ENCODE measurements at places on chromosomes 2 and 18. TPM values are rescaled to one million over a fixed set of nuclear protein-coding genes. Genes with fewer than 3 reads are reported as not detected.

DNA sequence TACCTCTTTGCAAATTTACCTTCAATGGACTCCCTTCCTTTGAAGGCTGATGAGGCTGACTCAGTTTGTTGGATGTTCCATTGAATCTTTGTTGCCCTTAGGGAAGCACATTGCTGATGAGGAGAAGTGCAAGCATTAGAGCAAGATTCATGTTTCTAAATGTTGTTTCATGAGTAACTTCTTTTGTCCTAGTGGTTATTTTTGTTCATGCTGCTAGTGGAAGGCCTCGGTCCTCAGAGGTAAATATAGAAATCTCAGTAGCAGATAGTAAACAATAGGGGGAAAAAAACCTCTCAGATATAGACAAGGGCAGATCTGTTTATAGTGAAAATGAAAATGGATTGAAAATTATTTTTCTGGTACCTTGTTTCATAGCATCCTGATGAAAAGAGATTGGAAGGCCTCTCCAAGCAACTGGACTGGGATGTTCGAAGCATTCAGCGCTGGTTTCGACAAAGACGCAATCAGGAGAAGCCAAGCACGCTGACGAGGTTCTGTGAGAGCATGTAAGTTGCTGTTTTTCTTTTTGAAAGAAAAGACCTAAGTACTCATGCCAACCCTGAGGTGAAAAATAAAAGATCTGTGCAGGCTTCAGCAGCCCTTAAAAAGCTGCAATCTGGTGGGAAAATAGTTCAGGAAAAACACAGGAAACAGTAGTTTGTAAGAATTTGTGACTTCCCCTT, 104.9 kb downstream of the CERS6 start:
- DNase-seq, result no peak

GRCh38 chr2:113117541-113118262, 9.7 kb upstream of the IL1RN start:
- no peak for DNase-seq

GRCh38 chr18:60656553-60656952, 284.0 kb upstream of the MC4R start:
- no peak for DNase-seq

DNA sequence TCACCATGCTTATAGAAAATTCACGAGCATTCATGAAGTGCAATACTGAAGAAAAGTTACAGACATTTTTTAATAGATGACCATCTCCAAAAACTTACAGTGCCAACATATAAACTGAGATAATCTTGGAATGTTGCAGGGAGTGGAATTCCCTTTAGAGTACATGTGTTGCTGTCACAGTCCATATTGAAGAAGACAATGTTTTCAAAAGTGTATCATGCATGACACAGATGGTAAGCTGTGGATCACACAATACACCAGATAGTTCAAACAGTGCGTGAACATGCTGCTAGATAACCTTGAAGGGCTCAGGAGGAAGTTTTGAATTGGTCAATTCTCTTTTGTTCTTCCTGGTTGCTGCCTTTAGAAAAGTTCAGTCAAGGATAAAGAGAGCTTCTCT, 1644.3 kb upstream of the NXPH2 start:
- no peak for DNase-seq

DNA sequence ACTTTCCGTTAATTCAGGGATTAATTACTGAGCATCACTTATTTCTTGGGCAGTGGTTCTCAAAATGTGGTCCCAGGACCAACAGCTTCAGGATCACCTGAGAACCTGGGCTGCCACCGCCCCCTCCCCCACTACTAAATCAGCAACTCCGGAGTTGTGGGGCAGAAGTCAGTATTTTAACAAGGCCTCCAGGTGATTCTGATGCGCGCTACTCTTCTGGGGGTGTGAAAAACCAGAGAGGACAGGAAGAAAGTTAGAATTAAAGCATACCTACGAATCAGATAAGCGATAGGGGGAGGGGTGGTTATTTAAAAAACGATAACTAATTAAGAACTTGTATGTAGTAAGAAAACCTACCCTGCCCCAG, 319 bp downstream of the ZSCAN30 start:
- DNase-seq, result no peak

DNA sequence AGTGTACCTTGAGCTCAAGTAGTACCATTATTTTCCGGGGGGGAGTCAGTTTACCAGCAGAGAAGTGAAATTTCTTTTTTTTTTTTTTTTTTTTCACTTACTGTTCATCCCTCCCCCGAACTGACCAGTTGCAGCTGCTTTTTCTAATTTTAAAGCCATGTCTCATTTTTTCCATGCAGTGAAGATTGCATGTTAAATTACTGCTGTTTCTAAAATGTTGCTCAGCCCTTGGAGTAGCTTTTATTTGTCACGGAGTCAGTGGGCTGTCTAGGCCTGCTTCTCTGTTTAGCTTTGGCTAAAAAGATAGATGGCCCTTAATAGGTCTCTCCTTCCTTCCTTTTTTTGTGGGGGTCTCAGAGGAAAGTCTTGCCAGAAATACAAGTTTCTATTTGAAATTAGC, 70.2 kb downstream of the NGEF start:
- no peak for DNase-seq

- no peak for DNase-seq
Measured at GRCh38 chr2:230865766-230866755, 1.3 kb downstream of the ITM2C start.

DNA sequence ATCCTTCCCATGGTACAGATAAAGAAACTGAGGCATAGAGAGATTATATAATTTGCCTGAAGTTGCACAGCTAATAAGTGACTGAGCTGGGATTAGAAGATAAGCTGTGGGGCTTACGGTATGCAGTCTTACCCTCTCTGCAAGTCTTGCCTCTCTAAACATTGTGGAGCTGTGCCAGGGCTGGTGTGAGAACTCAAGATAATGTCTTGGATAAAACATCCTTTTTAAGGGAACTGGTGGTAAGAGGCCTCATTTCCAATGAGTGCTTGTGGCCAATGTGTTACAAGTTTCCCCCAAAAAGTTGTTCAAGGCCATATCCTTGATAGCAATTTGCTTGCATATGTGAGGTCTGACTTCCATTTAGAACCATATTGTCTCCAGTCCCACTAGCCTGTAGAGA, 84.3 kb upstream of the ETAA1 start:
- no peak for DNase-seq

- DNase-seq, result no peak
Measured at GRCh38 chr2:208139447-208139846, 6.5 kb downstream of the CRYGB start.

DNA sequence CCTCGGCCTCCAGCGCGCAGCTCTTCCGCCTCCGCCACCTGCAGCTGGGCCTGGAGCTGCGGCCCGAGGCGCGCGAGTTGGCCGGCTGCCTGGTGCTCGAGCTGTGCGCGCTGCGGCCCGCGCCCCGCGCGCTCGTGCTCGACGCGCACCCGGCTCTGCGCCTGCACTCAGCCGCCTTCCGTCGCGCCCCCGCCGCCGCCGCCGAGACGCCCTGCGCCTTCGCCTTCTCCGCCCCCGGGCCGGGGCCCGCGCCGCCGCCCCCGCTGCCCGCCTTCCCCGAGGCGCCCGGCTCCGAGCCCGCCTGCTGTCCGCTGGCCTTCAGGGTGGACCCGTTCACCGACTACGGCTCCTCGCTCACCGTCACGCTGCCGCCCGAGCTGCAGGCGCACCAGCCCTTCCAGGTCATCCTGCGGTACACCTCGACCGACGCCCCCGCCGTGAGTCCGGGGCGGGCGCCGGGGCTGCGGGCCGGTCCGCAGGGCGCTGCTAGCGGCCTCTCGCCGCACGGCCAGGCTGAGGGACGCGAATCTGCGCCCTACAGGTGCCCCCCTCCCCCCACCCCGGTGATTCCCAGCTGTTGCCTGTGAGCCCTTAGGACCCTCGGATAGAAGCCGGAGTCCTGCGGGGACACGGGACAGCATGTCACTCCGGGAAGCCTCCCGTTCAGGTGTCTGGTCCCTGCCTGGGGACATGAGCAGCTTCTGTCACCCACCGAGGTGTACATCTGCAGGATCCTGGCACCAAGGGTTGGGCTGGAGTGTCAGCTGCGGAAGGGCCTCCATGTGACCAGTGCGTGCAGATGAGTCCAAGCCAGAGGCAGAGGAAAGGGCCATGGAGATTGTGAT, 616 bp downstream of the RNPEPL1 start:
- DNase-seq, result no peak

DNA sequence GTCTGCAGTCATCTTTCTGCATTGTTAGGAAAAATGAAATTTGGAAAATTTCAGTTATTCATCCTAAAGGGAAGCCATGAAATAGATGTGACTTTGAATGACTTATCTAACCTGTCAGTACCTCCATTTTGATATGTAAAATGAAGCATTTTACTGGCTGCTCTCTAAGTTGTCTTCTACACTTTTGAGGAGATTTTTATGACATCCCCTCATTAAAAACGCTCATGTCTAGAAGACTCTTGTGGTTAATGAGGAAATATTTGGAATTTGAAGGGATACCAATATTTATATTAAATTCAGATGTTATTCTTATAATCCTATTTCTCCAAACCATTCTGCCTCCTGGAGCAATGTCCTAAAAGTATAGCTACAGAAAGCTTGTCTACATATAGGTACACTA, 73.8 kb upstream of the THUMPD2 start:
- no peak for DNase-seq

- no peak for DNase-seq
Measured at GRCh38 chr2:25036221-25036559, 5.7 kb upstream of the EFR3B start.

- no peak for DNase-seq
Measured at GRCh38 chr2:219775506-219775905, 148.1 kb downstream of the SLC4A3 start.

GRCh38 chr2:192099742-192100141, 95.0 kb downstream of the TMEFF2 start:
- DNase-seq, result no peak

DNA sequence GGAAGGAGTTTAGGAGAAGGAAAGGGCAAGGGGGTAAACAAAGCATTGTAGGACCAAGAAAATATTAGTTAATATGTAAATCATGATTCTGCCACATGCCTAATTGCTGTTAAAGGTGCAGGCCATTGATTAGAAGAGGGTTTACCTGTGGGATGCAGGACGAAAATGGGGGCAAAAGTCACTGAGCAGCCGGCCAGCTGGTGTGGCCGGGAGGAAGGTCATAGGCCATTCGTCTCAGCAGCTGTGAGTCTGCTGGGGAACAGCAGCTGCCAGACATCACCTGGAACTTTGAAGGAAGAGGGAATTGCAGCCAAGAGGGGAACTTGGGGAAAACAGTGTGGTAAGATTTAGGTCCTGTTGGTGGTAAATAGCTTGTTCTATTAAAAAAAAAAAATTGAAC, 184.4 kb downstream of the DYSF start:
- no peak for DNase-seq

DNA sequence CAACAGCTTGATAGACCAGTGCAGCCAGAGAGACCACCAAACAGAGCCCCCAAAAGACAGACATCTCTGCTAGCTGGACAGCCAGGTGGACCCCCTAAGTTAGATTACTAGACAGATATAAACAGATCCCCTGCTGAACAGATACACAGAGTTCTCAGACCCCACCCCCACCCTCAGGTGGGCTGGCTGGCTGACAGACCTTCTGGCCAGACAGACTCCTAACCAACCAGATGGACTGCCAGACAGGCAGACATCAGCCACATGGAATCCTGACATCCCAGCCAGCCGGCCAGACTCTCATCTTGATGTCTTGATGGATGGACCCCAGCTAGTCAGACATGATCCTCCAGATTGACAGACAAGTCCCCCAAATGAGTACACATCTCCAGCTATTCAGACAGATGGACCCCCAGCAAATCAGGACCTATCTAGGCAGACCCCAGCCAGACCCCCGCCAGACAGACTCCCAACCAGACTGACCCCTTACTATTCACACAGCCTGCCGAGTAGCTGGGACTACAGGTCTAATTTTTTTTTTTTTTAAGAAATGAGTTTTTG, 18.0 kb downstream of the PTPN18 start:
- no peak for DNase-seq

DNA sequence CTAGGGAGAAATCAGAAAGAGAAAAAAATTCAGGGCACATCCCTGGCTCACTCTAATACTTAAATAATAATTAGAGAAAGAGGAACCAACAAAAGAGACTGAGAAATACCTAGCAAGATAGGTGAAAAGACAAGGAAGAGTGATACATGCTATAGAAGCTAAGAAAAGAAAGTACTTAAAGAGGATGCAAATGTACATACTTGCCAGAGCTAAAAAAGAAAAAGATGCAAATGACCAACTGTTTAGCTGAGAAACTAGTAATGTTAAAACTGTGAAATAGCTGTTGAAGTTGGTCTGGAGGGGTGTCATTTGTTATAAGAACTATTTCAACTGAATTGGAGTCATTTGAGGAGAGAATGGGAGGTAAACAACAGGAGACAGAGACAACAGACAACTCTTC, 412.2 kb downstream of the SPAG16 start:
- DNase-seq, result no peak

- no peak for DNase-seq
Measured at GRCh38 chr2:237704501-237705434, 77.4 kb downstream of the LRRFIP1 start.

GRCh38 chr18:76982038-76982437, 150.5 kb downstream of the MBP start:
- DNase-seq, result no peak

- DNase-seq, result no peak
Measured at GRCh38 chr2:118374974-118375755, 286.9 kb downstream of the INSIG2 start.

- DNase-seq, result no peak
Measured at GRCh38 chr18:8685914-8686216, 19.5 kb upstream of the MTCL1 start.

- DNase-seq, result peak; percentile 88
Measured at GRCh38 chr18:49967171-49967570, 153.8 kb upstream of the ACAA2 start.

DNA sequence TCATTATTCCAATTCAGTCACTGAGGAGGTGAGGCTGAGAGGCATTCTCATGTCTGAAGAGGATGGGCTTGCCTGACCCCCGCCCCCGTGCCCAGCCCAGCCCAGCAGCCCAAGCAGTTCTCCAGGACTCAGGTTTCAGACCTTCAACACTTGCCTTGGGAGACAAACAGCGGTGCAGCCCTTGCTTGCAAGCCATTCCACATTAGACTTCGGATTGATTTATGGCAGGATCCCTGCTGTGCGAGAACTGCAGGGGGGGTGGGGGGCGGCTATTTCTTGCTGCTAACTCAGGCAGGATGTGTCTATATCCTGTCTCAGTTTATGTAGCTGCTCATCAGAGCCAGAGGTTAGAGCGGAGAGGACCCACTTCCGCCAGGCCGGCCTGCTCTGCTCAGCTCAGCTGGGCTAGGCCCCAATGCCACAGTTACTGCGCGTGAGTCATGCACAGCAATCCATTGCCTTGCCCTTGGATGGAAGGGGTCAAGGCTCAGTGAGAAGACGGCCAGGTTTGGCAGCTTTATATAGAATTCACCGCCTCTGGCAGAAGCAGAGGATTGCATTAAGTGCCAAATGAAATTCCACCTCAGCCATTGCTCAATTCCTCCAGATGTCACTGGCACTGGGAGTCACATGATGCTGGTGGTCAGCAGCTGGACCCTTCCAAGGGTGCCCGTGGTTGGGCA, 1.8 kb downstream of the GYPC start:
- DNase-seq, result peak; percentile 60

GRCh38 chr2:100146657-100146960, 4.2 kb upstream of the AFF3 start:
- no peak for DNase-seq

Gene KIF1A
- 69.2 TPM for total RNA-seq

Gene DNAJB2
- total RNA-seq, result 31.8 TPM

Gene GKN2
- not detected for total RNA-seq

Gene RGPD4
- not detected for total RNA-seq

Gene KYNU
- 2.0 TPM for total RNA-seq

Gene SIGLEC15
- 9.4 TPM for total RNA-seq

Gene AMER3
- total RNA-seq, result not detected

Gene MATN3
- total RNA-seq, result 9.7 TPM

Gene DNAJC5G
- not detected for total RNA-seq

Gene TXNL4A
- total RNA-seq, result 84.7 TPM

Gene CRACDL
- 0.29 TPM for total RNA-seq

Gene MBOAT2
- 34.9 TPM for total RNA-seq

Data from epithelial cell of proximal tubule (primary cell).